ENCODE measurements at places on chromosomes 4 and X. TPM values are rescaled to one million over a fixed set of nuclear protein-coding genes. Genes with fewer than 3 reads are reported as not detected.

PGK1 gene
- total RNA-seq, result 509 TPM

IL1RAPL2 gene
- not detected for total RNA-seq

JADE1 gene
- 32.8 TPM for total RNA-seq

DMP1 gene
- not detected for total RNA-seq

SERPINA7 gene
- total RNA-seq, result not detected

VEGFC gene
- 26.9 TPM for total RNA-seq

NPFFR2 gene
- not detected for total RNA-seq

NEUROG2 gene
- total RNA-seq, result not detected

FAM9B gene
- total RNA-seq, result not detected

TNMD gene
- total RNA-seq, result not detected

CLNK gene
- not detected for total RNA-seq

- peak; percentile 82 for DNase-seq
Measured at GRCh38 chrX:102765217-102765616, 44.7 kb downstream of the GPRASP3 start.

- no peak for DNase-seq
Measured at GRCh38 chrX:142068365-142068764, 136.7 kb downstream of the MAGEC2 start.

GRCh38 chrX:153853902-153854267 lies 23.5 kb upstream of the PDZD4 start:
- DNase-seq, result no peak

GRCh38 chr4:184853436-184853835 lies 27.7 kb upstream of the ACSL1 start:
- DNase-seq, result no peak

DNA sequence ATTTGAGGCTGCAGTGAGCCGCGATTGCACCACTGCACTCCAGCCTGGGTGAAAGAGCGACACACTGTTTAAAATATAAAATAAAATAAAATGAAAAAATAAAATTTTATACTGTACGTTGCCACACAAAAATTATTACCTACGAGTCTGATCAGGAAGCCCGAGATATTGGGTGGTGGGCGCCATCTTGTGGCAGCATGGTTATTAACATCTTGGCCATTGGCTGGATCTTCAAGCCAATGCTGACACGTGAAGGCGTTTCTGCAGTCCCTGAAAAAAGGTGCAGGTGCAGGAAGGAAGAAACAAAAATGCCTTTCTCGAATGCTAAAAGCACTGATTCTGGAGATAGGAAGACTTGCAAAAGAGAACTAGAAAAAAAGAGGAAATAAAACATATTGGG lies 4.9 kb upstream of the TLR8 start:
- DNase-seq, result peak; percentile 39

GRCh38 chr4:22014222-22014741 lies 65.7 kb upstream of the KCNIP4 start:
- no peak for DNase-seq

GRCh38 chr4:87430038-87430437 lies 7.7 kb downstream of the NUDT9 start:
- no peak for DNase-seq

- DNase-seq, result peak; percentile 63
Measured at GRCh38 chr4:76504613-76505465, 69.8 kb downstream of the SHROOM3 start.

- no peak for DNase-seq
Measured at GRCh38 chr4:7511525-7511924, 76.8 kb upstream of the PSAPL1 start.

DNA sequence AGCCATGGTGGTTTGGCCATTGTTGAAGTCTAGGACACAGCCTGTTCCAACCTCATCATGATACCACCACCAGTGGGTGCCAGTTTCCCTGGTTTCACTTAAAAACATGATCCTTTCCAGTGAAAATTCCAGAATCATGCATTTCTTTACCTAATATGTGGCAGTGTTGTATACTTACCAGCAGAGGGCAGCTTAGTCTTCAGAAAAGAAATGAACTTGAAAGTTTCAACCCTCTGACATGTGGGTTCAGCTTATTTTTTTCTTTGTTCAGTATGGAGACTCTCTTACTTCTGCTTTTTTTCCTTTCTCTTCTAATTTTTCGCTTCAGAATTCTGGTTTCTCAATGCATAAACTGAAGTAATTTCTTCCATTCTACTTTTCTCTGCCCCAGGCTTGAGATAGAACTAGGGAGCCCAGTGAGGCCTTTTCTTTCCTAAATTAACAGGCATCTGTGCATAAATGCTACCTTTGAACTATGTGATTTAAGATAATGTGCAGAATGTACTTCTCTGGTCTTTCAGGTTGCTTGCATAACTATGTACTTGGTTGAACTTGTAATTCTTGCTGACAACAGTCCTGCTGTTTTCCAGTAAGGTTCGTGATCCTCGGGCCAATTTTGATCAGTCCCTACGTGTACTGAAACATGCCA lies 10.7 kb downstream of the LIAS start:
- peak; percentile 87 for DNase-seq

DNA sequence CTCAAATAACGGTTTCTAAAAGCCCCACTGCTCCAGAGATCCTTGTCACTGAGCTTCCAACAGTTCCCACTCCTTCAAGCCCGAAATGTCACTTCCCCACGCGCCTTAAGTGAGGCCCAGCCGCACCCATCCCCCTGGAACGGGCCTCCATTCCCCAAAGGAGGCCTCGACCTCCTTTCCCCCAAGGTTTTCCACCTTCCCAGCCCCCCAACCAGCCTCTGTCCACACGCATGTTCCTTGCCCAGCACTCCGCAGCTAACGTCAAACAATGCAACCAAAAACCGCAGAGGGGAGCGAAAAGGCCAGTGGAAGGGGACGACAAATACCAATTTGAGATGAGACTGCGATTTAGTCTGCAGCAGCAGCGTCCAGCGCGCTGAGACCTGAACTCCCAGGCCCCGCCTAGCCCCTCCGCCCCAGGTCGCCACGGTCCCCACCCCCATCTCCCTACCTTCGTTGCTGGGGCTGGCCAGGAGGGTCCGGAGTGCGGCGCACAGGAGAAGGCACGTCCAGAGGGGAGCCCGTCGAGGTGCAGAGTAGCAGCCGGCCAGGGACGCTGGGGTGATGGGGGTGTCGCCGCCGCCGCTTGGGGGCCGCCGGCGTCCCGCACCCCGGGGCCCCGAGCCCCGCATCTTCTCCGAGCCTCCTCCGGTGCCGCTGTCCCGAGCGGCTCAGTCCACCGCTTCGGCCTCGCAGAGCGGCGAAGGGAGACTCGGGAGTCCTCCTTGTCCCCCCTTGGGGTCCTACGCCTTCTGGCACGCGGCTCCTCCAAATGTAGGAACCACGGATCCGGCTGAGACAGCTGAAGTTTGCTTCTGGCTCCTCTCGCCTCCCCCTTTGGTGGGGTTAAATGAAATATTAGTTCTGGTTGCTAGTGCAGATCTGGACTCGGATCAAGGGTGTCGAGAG lies 924 bp downstream of the EPHA5 start:
- DNase-seq, result no peak

- DNase-seq, result no peak
Measured at GRCh38 chrX:11408109-11408405, 114.8 kb downstream of the AMELX start.

DNA sequence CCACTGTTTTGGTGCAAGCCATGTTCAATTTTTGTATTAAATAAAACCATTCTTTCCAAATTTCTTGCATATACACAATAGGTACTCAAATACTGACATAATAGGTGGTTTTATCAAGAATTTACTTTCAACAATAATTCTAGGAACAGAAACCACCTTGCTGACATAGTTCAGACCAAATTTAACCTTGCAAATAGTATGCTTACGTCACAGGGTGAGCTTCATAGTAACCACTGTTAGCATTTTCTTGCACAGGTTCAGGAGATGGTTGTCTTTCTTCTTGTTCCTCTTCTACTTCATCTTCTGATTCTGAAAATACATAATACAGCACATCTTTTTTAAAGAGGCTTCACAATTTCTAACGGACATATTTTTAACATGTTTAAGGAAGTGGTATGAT lies 17.6 kb downstream of the G3BP2 start:
- no peak for DNase-seq

GRCh38 chrX:20519826-20520225 lies 253.1 kb upstream of the RPS6KA3 start:
- DNase-seq, result no peak

GRCh38 chrX:49748211-49748956 lies 52.6 kb upstream of the PAGE1 start:
- no peak for DNase-seq

DNA sequence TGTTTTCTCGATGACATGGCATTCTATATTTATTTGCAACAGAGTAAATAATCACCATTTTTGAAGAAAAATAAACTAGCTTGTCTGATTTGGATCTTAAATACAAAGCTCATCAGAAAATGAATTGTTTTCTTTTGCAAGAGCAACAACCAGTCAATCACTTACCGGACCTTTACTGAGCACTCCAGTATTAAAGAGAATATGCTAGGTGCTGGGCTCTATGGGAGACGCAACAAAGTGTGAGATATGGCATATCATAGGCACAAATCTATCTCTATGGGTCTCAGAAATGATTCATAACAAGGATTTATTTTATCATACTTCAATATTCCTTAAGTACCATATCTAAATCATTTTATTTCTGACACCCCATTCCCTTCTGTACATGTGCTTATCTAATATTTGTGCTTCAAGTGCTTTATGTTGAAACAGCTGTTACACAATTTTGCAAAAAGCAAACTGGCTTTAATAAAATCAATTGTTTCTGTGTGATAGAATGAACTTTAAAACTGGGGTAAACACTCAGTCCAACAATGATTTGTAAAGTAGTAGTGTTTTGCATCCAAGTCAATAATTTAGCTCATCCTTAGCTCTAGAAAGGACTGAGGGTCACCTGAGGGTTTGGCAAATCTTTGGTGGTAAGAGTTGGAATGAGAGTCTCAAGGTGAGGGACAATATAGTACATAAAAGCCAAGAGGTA lies 88.4 kb upstream of the SPANXB1 start:
- DNase-seq, result no peak

- no peak for DNase-seq
Measured at GRCh38 chr4:53601251-53601764, 10.0 kb upstream of the LNX1 start.

GRCh38 chr4:71235311-71236201 lies 103.3 kb upstream of the SLC4A4 start:
- DNase-seq, result no peak

- DNase-seq, result no peak
Measured at GRCh38 chr4:95318483-95318882, 230.3 kb downstream of the UNC5C start.

GRCh38 chrX:1610166-1610565 lies 4.7 kb upstream of the ASMT start:
- DNase-seq, result no peak

DNA sequence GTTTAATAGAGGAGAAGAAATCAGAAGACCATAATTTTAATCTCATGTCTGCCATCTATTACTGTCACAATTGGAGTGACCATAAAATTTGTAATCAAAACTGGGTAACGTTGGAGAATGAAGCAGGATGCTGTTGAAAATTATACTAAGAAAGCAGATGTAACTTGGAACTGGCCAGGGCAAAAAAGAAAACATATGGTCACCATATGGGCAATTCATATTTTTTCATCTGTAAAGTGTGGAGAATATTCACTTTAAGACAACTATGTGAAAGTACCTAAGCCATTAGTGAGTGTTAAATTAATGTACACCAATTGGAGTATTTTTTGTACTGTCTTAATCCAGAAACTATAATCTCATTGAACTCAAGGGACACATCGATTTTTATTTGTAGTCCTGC lies 1008.0 kb downstream of the GLUD2 start:
- DNase-seq, result no peak

DNA sequence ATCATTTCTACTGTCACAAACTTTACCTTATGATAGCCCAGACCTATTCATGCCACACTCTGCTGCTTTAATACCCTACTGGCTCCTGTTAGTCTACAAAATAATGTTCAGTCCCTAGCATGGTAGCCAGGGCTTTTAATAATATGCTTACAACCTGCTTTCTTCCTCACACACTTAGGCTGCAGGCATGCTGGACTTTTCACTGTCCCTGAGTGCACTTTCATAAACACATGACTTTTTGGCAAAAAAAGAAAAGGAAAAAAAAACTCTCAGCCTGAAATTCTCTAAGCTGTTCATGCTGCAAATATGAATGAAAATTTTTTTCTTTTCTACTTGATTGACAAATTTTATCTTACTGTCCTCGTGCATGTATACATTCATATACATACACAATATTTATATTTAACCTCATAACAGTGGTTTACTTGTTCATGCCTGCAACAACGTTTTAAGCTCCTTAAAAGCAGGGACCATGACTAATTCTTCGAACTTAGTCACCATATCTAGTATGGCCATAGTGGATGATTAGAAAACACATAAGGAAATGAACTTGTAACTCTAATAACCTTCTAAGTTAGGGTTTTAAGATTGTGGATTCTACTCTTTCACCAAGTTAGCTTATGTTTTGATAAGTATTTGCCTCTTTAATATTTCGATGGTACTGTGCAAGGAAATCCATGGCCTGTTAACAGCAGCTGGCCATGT lies 229.5 kb downstream of the SPCS3 start:
- DNase-seq, result peak; percentile 84

- DNase-seq, result no peak
Measured at GRCh38 chr4:4995908-4996265, 23.4 kb downstream of the CYTL1 start.
